ENCODE measurements at places on chromosomes 2 and 18.

GRCh38 chr2:149827585-149828126 lies 240.1 kb upstream of the MMADHC start:
- DNase-seq, result no peak

- DNase-seq, result no peak
Measured at GRCh38 chr2:26581991-26582842, 58.9 kb downstream of the CIB4 start.

GRCh38 chr2:4765787-4766530 lies 926.2 kb upstream of the SOX11 start:
- no peak for DNase-seq

DNA sequence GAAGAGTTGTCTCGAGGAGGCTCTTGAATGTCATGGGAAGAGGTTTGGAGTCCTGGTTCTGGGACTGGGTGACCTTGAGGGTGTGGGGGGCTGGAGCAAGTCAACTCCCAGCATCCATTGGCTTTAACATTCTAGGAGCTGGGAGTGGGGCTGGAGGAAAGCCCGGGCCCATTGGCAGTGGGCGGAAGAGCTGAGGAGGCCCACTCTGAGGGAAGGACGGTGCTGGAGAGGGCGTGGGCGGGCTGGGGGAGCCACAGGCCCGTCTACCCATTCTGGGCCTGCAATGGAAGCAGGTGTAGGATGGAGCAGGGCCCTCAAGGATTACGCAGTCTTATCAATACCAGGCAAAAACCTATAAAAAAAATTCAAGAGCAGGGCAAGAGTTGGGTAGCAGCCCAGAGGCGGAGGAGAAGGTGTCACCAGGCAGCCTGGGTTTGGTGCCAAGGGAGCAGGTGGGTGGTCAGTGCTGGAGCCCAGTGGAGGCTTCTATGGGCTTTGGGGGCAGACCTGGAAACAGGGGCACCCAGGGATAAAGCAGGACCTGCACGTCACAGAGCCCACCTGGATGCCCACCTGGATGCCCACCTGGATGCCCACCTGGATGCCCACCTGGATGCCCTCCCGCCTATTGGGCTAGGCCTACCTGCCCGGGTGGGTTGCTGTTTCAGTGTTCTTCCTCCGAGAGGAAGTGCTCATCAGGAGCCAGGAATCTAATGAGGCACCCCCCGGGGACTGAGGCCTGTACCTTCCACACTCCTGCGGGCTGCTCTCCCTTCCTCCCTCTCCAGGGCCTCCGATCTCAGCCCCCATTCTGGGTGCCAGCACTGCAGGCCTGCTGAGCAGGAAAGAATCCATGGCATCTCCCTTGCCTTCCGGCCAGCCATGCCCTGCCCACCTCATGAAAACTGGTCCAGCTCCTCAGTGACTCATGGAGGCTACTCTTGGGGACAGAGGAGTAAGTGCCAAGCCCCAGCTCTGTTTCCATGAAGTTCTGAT lies 71.3 kb downstream of the CTIF start:
- no peak for DNase-seq

DNA sequence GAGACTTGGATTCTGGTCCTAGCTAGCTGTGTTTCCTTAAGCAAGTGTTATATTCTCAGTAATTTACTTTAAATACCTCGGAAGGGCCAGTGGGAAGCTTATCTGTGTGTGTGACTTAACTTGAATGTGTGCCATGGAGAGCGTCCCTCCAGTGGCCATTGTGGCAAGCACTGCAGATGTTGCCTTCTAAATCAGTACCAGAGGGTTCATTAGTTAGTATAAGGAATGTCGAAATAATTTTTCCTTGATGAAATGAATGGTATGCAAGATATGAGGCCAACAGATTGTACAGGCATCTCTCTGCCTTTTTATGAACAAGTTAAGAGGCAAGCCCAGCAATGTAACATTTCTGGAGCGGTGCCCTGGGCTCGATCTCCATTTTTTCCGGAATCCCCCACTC lies 52.0 kb downstream of the FBXO36 start:
- DNase-seq, result no peak

GRCh38 chr2:236720974-236721540 lies 151.4 kb downstream of the ACKR3 start:
- DNase-seq, result no peak

DNA sequence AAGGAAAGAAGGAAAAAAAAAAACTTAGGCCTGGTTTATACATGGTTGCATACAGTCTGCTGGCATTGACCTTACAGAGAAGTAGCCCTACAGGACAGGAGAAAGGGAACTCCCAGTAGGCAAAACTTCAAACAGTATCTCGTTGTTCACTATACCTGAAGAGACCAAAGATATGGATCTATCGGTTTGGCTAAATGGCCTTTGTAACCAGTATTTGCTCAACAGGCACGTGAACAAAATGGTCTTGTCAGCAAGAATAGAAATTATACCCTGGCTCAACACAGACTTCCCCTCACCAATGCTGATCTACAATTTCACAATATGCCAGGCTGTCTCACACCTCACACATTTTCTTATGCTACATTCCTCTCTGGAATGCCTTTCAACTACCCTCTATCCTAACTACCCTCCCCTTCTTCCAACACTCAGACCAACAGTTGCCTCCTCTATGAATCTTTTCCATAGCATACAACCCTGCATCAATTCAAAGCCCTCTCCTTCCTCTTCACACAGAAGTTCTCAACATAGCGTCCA lies 13.7 kb downstream of the HYCC2 start:
- no peak for DNase-seq

GRCh38 chr2:235533616-235534385 lies 40.0 kb downstream of the AGAP1 start:
- no peak for DNase-seq

DNA sequence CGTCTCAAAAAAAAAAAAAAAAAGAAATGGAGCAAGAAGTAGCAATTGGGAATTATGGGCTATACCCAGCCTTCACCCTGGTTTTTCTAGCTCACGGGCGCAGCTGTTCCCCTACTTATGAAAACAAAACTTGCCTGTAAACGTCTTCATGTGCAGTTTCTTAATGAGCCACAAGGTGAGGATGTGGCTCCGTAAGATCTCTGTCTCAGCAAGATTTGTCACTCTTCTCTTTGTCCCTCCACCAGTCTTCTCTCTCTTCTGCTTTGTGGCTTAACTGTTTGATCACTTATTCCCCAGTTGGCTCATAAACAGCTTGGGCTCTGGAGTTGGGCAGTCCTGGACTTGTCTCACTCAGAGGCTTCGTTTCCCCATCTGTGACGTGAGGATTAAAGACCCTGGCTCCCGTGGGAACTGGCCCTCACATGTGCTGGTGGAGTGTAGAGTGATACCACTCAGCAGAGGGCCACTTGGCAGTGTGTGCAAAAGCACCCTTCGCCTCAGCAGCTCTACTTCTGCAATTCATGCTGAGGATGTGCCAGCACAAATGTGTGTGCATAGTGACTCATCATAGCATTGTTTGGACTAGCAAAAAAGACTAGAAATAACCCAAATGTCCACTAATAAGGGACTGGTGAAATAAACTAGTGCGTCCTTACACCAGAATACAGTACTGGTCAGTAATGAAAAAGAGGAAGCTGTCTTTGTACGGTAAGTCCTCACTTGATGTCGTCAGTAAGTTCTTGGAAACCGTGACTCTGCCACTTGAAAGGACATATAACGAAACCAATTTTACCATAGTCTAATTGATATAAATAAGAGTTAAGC lies 8.7 kb downstream of the CEP68 start:
- DNase-seq, result peak; percentile 19

GRCh38 chr2:196503398-196503797 lies 136.1 kb upstream of the CCDC150 start:
- DNase-seq, result no peak

DNA sequence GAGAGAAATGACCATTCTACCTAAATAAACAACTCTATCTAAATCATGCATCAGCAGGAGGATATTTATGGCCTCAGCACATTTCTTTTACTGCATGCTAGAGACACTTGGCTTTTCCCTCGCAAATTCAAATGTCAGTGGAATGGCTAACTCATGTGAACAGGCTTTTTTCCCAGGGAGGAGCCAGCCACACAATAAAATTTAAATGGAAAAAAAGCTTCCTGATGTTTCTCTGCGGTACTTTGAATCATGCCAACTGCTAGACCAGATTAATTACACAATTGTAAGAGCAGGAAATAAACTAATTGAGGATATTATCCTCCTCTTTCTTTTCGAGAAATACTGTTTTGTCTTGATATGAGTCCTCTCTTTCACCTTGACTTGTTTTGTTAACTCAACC lies 676.3 kb downstream of the IRS1 start:
- no peak for DNase-seq

DNA sequence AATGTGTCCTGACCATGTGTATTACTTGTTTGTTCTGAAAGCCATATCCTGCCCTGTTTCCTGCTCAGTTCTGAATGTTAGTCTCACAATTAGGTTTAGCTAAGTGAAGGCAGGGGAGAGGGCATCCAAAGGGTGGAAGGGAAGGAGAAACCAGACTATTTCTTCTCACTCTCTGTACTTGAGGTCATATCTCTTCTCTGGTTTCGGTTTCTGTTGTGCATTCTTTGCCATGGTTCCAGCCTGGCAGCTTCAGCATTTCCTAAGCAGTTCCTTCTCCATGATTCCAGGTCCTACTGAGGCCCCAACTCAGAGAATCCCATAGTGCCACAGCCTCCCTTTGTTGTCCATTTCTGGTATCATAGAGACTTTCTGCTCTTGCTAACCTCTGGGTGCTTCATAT lies 40.3 kb upstream of the HNMT start:
- DNase-seq, result no peak

GRCh38 chr2:193315428-193316091 lies 1120.8 kb upstream of the TMEFF2 start:
- no peak for DNase-seq

DNA sequence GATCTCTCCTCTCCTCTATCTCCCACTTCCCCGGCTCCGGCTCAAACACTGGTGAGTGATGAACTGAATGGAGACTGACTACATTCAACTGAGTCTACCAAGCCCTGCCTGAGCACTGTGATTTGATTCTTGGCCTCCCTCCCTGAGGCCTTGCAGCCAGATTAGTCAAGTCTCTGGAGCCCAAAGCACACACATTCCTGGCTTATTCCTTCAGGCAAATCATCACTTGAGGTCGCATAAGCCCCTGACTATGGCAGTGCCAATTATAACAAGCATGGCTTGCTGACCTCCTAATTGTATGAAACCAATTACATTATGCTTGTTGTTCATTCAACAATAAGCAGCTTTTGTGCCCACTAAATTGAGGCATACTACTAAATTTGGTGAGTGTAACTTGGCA lies 34.6 kb downstream of the EFEMP1 start:
- DNase-seq, result no peak

DNA sequence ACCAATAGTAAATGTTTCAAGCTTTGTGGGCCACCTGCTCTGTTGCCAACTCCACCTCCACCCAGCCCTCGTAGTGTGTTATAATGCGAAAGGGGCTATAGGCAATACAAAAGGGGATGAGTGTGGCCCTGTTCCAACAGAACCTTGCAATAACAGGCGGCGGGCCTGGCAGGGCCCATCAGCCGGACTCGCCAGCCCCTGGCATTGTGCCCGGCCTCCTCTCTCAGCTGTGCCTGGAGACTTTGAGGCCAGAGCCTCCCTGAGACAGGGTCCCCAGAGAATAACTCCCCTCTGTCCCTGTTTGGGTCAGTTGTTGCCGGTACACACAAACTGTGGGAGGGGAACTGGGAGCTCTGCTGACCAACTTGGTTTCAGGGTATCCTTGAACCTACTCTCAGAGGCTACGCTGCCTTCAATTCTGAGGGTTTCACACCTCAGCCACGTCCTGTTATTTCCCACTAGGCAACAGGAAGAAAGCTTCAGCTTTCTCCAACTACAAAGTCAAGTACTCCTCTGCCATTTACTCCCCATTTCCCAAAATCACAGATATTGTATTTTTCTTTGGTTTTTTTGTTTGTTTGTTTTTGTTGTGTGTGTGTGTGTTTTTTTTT lies 58.0 kb upstream of the ZNF236 start:
- DNase-seq, result no peak

GRCh38 chr2:241871538-241872312 lies 2.2 kb downstream of the RTP5 start:
- no peak for DNase-seq

- no peak for DNase-seq
Measured at GRCh38 chr18:76323891-76324290, 171.2 kb downstream of the ZNF516 start.

- DNase-seq, result no peak
Measured at GRCh38 chr18:34283506-34283905, 58.8 kb upstream of the NOL4 start.

GRCh38 chr2:144288438-144288837 lies 231.5 kb downstream of the ZEB2 start:
- no peak for DNase-seq

- no peak for DNase-seq
Measured at GRCh38 chr2:201768918-201769317, 11.8 kb downstream of the ALS2 start.

GRCh38 chr2:186431306-186431705 lies 54.8 kb upstream of the ZC3H15 start:
- no peak for DNase-seq

- no peak for DNase-seq
Measured at GRCh38 chr2:143564419-143564818, 435.2 kb downstream of the ARHGAP15 start.

GRCh38 chr2:239694487-239694886 lies 293.7 kb upstream of the HDAC4 start:
- no peak for DNase-seq

- DNase-seq, result no peak
Measured at GRCh38 chr2:178764097-178764496, 43.1 kb downstream of the TTN start.

- DNase-seq, result no peak
Measured at GRCh38 chr2:20640411-20641122, 10.3 kb downstream of the HS1BP3 start.
